Thoracic aorta (tissue), 2 donors: ENCODE measurements at places on chromosomes 2 and 18. TPM values are rescaled to one million over a fixed set of nuclear protein-coding genes. Genes with fewer than 3 reads are reported as not detected.

GRCh38 chr2:209305026-209305425, 118.8 kb upstream of the MAP2 start:
- H3K27ac ChIP-seq, result no peak overlapping the region
- no peaks in the 10 kb centered on the region for H3K27me3 ChIP-seq
- DNase-seq, result no peak
- no peaks in the 10 kb centered on the region for H3K36me3 ChIP-seq
- H3K4me1 ChIP-seq, result no peaks in the 10 kb centered on the region

GRCh38 chr2:85114586-85115330, 18.4 kb upstream of the TCF7L1 start:
- no peaks in the 10 kb centered on the region for H3K4me1 ChIP-seq
- H3K36me3 ChIP-seq, result no peaks in the 10 kb centered on the region
- no peak overlapping the region for H3K27ac ChIP-seq
- no peaks in the 10 kb centered on the region for H3K27me3 ChIP-seq
- no peak overlapping the region for H3K4me3 ChIP-seq

TIMM21 gene
- total RNA-seq, result 14.5 TPM

- H3K27me3 ChIP-seq, result no peaks in the 10 kb centered on the region
- no peaks in the 10 kb centered on the region for H3K36me3 ChIP-seq
- no peaks in the 10 kb centered on the region for H3K4me1 ChIP-seq
- no peak for DNase-seq
Measured at GRCh38 chr2:10188211-10188610, 65.7 kb downstream of the RRM2 start.

BCL2L11 gene
- total RNA-seq, result 17.4 TPM

DNA sequence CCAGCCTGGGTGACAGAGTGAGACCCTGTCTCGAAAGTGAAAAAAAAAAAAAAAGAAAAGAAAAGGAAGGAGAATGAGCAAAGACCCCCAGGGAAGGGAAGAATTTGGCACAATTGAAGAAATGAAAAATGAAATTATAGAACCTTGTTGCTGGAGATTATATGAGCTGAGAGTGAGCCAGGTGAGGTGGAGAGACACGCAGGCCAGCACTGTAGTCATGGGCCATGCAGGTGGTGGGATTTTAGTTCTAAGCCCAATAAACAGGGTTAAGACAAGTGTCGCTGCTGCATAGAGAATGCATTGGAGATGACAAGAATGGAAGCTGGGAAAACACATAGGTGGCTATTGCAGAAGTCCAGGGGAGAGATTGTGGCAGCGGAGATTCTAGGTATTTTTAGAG, 32.3 kb downstream of the FBLN7 start:
- no peak overlapping the region for H3K4me3 ChIP-seq
- no peaks in the 10 kb centered on the region for H3K4me1 ChIP-seq
- no peak for DNase-seq
- no peak overlapping the region for H3K27ac ChIP-seq
- no peaks in the 10 kb centered on the region for H3K27me3 ChIP-seq

DNA sequence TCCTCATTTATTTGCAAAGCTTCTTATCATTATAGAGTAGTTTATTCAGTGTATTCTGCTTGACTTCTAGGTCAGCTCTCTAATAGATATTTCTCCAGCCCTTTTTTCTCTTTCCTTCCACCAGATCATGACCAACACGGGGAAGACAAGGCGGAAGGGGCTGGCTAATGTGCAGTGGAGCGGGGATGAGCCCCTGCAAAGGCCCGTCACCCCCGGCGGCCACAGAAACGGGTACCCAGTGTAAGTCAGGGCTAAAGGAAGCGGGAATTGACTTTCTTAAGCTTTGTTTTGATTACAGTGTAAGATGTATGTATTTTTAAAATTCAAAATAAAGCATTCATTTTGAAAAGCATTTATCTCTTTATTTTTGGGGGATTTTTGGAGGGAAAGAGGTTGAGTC, 50.7 kb upstream of the B3GNT7 start:
- H3K36me3 ChIP-seq, result peaks cover 3% of the 10 kb centered on the region
- no peaks in the 10 kb centered on the region for H3K27me3 ChIP-seq
- no peak for DNase-seq
- H3K4me1 ChIP-seq, result no peaks in the 10 kb centered on the region
- no peak overlapping the region for H3K4me3 ChIP-seq
- H3K27ac ChIP-seq, result no peak overlapping the region

- H3K4me1 ChIP-seq, result no peaks in the 10 kb centered on the region
- no peaks in the 10 kb centered on the region for H3K27me3 ChIP-seq
- no peak for DNase-seq
- H3K36me3 ChIP-seq, result no peaks in the 10 kb centered on the region
- no peak overlapping the region for H3K4me3 ChIP-seq
Measured at GRCh38 chr18:59011786-59012185, 127.9 kb upstream of the SEC11C start.
